Fibroblast of skin of right quadriceps (primary cell): ENCODE measurements at places on chromosomes 4 and X.
A peak's percentile ranks its signal among the peaks of the same experiment; 100 is the strongest.

GRCh38 chr4:33890841-33891240 lies 2353.5 kb downstream of the ARAP2 start:
- DNase-seq: peak; percentile 13

DNA sequence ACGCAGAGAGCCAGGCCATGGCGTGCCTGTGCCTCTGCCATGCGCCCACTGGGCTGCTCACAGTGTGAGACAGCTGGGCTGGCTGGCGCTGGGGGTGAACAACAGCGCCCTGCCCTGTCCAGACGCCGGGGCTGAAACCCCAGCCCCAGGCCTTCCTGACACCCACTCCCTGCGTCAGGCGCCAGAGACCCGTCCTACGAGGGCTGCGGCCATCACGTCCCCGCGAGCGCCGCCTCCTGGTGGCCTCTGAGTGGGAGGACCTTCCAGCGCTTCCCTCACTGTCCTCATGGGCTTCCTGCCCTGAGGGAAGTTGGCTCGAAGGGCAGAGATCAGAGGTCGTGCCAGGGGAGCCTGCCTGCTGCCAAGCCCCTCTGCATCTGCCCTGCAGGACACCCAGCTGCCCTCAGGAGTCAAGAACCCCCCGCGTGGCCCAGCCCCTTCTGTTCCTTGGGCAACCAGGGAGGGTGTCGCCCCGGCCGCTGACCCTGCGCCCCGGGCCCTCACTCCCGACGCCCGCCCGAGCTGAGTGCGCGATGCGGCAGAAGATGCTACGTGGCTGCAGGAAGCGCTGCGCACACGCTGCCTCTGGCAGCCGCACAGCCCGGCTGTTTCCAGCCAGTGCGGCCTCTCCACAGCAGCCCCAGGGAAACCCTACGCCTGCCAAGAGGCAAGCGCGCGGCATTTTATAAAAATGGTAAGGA lies 16.2 kb downstream of the NELFA start:
- no peak for DNase-seq

DNA sequence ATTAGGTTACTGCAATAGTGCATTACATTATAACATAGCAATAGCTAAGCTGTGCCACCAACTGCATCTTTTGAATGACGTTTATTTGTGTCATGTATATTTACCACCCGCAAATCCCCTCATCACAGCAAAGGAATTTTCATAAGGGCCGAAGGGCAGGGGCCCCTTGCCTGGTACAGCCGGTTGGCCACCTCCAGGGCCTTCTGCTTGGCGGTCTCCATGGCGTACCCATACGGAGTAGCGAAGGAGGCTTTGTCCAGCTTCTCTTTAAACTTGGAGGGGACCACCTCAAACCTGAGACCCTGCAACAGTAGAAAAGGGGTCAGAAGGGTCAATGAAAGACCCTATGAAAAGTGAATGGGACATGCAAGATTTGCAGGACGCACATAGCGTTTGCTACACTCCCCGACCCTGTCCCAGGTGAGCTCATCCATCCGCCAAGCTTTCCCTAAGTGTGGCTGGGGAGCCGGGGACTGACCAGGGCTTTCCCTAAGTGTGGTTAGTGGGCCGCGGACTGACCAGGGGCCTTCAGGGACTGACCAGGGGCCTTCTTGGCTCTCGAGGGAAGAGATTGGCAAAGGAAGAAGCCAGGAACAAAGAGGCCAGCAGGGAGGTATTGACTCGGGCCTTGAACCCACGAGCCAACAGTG lies 10.6 kb downstream of the ASMTL start:
- DNase-seq: no peak

- DNase-seq: no peak
Measured at GRCh38 chr4:177987896-177988295, 545.7 kb upstream of the AGA start.

- peak; percentile 50 for DNase-seq
Measured at GRCh38 chr4:113292371-113293042, 243.1 kb downstream of the ANK2 start.

DNA sequence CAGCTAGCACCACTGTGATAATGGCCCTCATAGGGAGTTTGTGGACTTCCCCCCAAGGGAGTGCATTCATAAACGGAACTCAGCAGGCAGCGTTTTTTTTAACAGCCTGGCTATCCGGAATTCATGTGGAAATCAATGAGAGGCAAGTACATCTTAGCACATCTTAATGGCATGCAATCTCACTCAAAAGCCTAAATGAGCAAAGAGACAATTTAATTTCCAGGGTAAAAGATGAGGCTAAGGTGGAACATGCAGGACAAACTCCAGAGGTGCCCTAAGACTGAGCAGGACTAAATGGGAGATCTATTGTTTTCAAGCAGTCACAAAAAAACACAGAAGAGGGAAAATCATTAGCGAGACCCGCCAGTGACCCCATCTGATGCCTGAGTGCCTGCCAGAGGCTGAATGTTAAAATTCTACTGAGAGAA lies 243.5 kb upstream of the KCNIP4 start:
- peak; percentile 34 for DNase-seq

DNA sequence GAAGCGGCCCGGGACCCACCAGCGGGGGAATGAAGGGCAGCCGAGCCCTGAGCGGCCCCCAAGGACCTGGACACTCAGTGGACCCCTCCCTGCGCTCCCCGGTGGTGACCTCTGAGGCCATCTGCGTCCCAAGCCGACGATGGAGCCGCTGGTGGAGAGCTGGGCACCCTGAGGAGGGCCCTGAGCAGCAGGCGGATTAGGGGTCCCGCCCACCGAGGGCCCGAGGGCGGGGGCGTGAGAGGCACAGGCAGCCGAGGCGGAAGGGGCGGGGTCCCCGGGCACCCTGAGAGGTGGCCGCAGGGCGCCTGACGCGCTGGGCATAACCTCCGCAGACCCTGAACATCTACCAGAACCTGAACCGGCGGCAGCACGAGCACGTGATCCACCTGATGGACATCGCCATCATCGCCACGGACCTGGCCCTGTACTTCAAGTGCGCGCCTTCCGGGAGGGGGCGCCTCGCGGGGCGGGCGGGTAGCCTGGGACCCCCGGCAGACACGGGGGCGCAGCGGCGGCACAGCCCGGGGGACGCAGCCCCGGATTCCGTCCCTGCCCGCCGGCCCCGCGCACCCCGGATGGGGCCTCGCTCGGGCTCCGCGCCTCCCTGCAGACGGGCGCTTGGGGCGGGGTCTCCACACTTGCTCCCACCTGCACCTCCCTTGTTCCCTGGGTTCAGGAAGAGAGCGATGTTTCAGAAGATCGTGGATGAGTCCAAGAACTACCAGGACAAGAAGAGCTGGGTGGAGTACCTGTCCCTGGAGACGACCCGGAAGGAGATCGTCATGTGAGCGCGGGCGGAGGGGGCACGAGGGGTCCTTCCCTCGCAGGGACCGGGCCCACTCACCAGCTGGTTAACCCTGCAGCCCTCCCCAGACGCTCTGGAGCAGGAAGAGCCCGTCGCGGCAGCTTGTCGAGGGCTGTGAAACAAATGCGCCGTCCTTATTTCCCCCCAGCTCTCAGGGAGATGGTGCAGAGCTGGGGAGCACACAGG lies 10.3 kb downstream of the ATP5ME start:
- no peak for DNase-seq

- no peak for DNase-seq
Measured at GRCh38 chrX:40950546-40950945, 134.7 kb upstream of the USP9X start.

DNA sequence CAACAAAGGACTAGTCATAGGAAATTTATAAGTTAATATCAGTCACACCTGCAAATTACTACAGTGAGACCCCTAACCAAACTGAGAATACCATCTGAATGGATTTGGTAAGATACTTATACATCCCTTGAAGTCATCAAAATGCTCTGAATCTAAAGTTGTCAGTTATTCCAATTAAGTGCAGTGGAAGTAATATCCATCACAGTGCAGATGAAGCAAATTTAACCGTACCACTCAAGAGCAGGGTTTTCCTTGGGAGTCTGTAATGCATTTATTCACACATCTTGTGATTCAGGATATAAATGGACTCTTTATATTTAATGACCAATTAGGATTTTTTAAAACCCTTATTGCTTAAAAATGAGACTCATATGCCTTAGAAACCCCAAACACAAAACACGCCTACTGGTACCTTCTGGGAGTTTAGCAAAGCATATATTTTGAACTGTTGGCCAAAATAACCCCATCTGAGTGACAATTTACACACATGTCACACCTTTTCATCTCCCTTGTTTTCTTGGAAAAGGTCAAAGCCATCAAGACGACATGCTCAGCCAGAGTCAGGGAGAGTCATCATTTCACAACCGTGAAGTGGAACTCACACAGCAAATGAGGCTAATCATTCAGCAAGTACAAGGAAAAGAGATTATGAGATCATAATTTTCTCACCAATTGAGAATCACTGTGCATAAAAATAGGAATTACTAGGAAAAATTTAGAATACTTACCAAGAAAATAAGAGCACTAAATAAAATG lies 303.7 kb downstream of the HNRNPD start:
- DNase-seq: no peak

DNA sequence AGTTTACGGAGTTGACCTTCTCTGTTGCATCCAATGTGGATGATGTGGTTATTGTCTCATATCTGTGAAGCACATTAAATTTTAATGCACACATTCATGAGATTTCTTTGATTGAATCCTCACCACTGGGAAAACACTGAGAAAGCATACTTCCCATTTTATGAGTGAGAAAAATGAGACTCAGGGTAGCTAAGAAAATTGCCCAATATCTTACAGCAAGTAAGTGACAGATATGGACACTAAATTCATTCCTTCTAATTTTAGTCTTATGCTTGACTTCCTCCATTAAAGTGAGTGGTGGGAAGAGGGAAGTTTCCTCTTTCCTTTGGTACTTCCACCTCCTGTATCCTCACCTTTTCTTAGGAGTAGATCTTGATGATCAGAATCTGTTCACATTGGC lies 504.8 kb upstream of the BOD1L1 start:
- DNase-seq: no peak

- DNase-seq: peak; percentile 69
Measured at GRCh38 chrX:72269671-72270251, 7.3 kb downstream of the RPS4X start.

DNA sequence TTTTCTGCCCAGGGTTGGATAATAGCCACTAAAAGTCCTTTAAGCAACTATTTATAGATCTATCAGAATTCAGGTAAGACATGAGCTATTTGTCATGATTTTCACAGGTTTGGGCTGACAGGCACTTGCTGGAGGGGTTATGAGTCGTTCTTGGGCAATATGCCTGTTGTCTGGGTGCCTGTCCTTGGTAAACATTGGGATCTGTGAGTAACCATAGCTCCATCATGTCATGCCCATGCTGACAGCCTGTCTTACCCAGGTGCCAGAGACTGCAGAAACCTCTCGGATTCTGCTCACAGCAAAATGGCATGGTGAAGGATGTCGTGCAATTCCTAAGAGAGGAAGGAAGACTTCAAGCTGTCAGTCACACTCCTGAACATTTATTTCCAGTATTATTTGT lies 116.0 kb upstream of the PUDP start:
- peak; percentile 23 for DNase-seq

DNA sequence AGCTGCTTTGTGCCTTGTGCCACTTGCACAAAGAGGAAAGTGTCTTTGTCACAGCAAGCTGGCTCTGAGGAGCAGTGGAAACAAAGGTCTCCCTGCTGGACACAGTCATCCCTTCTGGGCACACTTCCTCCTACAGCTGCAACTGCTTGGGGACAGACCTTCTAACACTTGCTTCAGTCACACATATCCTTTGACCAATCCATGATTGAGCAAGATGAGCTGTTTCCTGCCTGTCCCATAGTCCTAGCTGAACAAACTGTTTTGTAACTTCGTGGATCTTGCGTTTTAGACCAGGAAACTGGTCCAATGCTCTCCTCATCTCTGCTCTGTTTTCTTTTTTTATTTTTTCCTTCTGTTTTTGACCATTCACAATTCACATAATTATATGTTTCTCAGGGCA lies 98.5 kb downstream of the RRAGB start:
- DNase-seq: no peak

GRCh38 chrX:126509923-126510322 lies 42.7 kb downstream of the DCAF12L1 start:
- no peak for DNase-seq

GRCh38 chr4:138709859-138710258 lies 305.7 kb upstream of the NOCT start:
- DNase-seq: no peak

DNA sequence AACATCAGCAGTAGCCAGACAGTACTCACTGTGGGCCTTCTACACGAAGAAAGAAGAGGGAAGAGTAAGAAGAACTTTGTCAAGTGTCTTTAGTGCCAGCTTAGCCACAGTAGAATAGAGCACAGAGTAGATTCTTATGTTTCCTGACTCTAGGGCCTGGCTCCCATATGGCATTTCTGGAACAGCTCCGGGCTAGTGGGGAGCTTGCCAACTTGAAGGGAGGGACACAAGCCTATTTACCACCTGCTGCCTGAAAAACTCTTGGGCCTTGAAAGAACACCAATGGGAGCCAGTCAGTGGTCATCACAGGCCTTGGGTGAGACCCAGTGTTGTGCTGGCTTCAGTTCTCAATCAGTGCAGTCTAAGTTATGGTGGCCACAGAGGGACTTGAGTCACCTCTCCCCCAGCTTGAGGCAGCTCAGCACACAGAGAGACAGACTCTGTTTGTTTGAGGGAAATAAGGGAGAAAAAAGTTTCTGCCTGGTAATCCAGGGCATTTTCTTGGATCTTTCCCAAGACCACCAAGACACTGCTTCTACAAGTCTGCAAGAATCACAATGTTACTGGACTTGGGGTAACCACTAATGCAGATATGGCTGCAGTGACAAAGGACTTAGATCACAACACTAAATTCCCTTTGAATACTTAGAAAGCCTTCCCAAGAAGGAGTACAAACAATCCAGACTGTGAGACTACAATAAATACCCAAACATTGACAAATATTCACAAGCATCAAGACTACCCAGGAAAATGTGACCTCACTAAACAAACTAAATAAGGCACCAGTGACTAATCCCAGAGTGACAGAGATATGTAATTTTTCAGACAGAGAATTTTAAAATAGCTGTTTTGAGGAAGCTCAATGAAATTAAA lies 261.0 kb upstream of the NDST3 start:
- DNase-seq: peak; percentile 14

- peak; percentile 20 for DNase-seq
Measured at GRCh38 chrX:108312957-108313356, 125.3 kb downstream of the COL4A6 start.
